ENCODE measurements at places on chromosomes 4 and X.
A peak's percentile ranks its signal among the peaks of the same experiment; 100 is the strongest.

DNA sequence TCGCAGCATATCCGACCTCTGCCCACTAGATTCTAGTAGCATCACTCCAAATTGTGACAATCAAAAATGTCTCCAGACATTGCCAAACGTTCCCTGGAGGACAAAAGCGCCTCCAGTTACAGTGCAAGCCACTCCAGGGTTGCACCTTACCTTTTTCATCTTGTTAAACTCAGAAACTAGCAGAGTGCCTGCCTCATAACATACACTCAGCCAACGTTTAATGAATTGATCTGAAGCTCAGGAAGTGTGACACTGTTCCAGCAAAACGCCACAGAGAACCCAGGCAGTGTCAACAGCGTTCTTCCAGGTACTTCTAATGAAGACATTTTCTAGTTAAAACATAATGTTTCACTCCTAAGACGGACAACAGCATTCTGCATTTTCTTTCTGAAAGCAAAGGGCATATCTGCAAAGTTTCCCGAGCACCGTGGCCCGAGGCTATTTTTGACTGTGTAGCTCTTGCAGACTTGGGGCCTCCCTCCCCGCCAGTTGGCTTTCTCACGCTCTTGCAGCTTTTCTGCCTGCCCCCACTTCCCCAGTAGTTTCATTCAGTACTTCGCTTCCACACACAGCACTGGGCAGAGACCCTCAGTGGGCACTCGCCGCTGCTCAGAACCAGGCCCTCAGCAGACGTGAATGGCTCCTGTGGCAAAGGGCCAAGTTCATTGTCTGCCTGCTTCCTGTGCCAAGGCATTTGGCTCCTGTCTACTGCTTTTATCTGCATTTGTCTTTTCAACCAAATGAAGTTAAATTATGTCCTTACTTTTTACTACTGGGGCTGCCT lies 133.4 kb upstream of the TTC29 start:
- no peak for DNase-seq

DNA sequence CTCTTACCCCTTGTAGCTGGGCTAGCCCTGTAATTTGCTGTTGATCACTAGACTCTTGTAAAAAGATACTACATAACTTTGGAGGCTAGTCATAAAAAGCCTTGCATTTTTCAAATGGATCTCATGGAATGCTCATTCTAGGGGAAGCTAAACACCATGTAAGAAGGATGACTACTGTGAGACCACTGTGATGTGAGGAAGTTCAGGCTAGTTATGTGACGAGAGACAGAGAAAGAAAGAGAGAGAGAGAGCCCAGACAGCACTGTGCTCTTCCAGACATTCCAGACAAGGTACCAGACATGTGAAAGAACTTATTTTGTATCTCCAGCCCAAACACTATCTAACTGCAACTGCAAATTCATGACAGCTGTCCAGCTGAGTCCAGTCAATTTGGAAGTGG lies 404.6 kb upstream of the PITX2 start:
- DNase-seq = no peak

DNA sequence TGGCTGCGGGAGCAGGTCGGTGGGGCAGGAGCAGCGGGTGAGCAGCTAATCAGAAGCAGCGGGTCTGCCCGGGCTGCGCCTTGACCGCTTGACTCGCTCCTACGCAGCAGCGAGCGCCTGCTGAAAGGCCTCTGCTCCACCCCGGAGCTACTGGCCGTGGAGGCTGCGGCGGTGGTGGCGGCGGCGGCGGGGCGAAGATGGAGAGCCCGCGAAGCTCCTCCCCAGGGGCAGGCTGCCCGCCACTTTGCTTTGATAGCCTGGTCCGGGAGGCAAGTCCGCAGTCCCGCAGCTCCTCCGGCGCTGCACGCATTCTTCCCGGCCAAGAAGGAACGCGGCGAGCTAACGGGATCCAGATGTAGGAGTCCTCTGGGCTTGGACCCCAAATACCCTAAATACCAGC lies 36.7 kb downstream of the PJA1 start:
- DNase-seq = no peak

GRCh38 chr4:73917081-73917501 lies 47.9 kb downstream of the CXCL1 start:
- DNase-seq = no peak

DNA sequence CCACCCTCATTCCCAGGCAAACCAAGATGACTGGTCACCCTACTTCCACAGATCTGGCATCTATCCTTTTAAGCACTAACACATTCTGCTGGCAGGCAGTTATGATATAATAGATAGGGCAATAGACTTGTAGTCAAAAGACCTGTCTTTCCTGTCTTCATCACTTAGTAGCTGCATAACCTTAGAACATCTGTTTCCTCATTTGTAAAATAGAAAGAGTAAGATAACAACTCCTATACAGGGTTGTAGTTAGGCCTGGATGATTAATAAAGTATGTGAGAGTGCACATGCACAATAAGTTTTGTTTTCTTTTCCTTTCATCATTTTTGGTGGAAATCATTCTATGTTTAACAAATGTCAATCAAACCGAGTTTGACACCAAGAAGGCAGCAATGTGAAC lies 72.1 kb downstream of the GPR82 start:
- DNase-seq = no peak

GRCh38 chr4:17324386-17324830 lies 187.5 kb downstream of the QDPR start:
- DNase-seq = peak; percentile 50

DNA sequence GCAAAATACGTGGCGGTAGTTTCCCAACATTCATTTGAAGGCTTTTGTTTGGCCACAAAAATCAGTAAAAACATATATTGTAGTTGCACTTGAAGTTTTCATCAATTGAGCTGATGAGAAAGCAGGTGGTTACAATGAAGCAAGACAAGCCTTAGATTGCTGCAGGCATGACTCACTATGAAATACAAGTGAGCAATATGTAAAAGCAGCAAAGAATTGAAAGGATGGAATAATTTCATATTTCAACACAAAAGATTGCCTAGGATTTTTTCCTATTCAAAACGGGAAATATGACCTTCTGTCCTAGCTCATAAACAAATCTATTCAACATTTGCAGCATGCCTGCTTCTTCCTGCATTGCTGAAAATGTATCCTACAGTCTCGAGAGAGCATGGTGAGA lies 190.9 kb upstream of the BANK1 start:
- no peak for DNase-seq

- no peak for DNase-seq
Observed at GRCh38 chr4:102193145-102193544, 152.1 kb downstream of the SLC39A8 start.

GRCh38 chrX:17377795-17378194 lies 2.8 kb downstream of the NHS start:
- no peak for DNase-seq

- no peak for DNase-seq
Observed at GRCh38 chr4:147583876-147584275, 33.3 kb upstream of the TMEM184C start.

DNA sequence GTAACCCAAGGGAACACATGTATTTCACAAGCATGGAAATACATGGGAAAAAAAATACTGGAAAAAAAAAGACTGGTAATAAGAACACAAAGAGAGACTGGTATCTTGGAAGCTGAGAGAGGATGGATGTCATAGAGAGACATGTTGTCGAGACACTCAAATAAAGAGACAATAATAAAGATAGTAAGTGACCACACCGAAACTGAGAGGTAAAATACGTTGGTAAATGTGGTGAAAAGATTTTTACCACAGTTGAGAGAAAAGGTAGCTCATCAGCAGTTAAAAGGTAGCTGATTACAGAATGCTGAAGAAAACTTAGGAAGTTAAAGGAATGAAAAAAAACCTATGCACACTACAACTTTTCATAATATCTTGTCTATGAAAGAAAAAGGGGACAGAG lies 81.1 kb downstream of the ARAP2 start:
- DNase-seq = peak; percentile 28

GRCh38 chrX:113892891-113893290 lies 691.0 kb upstream of the HTR2C start:
- DNase-seq = no peak

GRCh38 chrX:24528605-24529004 lies 63.5 kb downstream of the PDK3 start:
- DNase-seq = no peak

DNA sequence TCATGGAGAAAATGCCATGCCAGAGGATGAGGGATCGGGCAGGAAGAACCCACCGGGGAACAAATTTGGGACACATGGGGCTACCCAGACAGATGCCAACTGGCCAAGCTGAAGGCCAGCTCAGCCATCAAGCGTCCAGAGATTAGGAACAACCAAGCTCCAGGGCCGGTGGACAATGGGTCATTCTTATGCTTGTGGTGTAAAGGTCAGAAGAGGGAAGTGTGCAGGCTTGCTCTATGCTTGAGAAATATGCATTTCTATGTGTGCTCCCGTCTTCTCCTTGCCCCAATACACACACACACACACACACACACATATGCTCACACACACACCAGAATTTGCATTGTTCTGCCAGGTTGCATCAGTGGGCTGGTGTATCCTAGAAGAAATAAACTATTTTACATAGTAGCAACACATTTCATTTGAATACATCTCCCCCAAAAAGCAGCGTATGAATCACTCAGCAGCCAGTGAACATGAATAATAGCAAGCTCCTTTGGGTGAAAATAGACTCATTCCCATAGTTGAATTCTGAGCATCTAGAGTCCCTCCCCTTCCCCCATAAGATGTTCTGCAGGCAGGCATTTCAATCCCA lies 201.9 kb upstream of the PPARGC1A start:
- no peak for DNase-seq

- no peak for DNase-seq
Observed at GRCh38 chr4:128665514-128665913, 144.0 kb upstream of the JADE1 start.

GRCh38 chr4:182922501-182923284 lies 5.5 kb upstream of the DCTD start:
- no peak for DNase-seq

DNA sequence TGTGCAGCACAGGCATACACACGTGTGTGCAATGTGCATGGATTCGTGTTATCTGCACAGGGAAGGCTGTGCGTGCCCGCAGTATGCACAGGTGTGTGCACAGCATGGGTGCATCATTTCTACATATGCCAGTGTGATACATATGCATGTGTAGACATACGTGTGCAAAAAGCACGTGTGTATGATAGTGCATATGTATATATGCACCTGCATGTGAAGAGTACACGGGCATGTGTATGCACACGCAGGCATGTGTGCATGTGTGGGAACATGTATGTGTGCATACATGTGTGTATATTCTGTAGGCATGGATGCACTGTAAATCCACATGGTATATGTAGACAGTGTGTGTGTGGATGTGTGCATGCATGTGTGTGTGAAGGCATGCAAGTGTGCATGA lies 3.9 kb upstream of the ADRA2C start:
- DNase-seq = no peak

DNA sequence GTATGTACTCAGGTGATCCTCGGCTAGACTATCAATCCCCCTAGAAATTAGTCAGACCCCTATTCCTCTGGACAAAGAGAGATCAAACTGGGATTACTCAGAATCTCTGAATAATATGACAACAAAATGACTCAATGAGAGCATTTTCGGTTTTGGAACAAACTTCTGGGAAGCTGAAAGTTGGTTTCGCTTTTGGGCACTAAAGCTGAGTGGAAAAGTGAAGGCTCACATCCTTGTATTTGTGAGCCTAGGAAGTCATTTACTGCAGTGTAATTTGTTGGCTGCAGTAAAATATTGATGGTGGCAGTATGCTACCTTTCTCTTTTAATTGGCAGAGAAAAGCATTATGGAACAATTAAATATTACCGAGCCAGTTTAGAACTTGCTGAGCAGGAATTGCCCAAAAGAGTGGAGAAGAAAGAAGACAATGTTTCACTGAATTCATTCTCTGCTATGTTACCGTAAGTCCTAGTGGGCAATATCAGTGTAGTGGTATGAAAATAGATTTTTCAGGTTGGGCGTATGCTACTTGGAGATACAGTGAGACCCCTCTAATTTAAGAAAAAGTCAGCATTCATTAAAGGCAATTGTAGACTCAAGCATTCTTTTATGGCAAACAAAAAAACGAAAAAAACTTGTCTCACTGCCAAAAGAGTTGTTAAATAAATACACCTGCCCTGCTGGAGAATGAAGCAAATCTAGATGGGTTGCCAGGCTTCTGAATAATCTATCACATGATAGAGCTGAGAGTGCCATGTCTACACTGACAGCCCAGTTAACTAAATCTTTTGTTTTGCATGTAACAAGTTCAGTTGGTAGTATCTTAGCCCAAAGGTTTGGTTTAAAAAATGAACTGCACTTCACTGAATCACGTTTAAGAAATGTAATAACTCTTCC lies 69.6 kb downstream of the AGTR2 start:
- no peak for DNase-seq
